Tongue (tissue), 3 donors: ENCODE measurements at places on chromosomes 7 and 10. TPM values are rescaled to one million over a fixed set of nuclear protein-coding genes. Genes with fewer than 3 reads are reported as not detected.

PCDH15 gene
- total RNA-seq = 0.21 TPM

DNA sequence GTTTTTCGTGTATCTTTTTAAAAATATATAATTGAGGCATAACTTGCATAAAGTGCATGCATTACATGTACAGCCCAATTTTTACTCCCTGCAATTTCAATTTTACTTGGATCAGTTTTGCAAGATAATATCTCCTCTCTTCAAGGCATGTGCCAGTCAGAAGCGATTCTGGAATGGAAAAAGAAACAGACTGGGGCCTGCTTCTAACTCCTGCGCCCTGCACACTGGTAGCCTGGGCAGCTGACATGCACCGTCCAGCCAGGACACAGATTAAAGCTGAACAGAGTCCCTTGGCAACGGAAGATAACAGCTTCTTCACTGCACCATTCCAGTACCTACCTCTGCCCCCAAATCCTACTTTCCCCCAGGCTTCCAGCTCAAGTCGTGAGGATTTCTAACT lies 182.1 kb downstream of the FAM107B start:
- DNase-seq = no peak

DNA sequence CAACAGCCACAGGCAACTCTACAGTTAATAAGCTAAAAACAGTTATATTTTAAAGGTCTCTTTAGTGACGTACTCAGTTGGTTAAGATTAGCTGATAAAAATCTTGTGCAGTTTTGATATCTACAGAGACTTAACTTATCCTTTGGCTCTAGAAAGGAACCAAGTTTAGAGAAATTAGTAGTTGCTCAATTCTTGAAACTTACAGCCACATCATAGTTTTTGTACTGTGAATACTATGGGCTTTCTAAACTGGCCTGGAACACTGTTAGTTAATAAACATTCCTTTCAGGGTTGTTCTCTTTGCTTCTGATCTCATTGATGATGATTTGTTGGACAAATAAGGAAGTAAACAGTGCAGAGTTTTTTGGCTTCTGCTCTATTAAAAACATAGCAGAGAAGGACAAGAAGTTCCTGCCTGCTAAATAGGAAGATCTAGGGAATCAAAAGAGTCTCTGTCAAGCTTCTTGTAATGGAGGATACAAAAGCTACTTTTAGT lies 73.1 kb downstream of the MKLN1 start:
- DNase-seq = no peak

DNA sequence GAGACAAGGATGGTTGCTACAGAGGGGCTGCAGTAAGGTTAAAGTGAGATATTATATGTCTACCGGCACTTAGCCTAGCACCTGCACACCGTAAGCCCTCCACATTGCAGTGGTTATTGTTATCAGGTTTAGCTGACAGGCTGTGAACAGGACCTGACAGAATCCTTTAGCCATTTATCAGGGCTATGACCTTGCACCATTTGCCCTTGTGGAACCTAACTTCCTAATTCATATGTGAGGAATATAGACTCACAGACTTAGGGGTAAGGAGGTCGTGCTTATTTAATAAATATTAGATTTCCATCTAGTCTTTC lies 10.1 kb downstream of the NCOA4 start:
- DNase-seq = no peak

DNA sequence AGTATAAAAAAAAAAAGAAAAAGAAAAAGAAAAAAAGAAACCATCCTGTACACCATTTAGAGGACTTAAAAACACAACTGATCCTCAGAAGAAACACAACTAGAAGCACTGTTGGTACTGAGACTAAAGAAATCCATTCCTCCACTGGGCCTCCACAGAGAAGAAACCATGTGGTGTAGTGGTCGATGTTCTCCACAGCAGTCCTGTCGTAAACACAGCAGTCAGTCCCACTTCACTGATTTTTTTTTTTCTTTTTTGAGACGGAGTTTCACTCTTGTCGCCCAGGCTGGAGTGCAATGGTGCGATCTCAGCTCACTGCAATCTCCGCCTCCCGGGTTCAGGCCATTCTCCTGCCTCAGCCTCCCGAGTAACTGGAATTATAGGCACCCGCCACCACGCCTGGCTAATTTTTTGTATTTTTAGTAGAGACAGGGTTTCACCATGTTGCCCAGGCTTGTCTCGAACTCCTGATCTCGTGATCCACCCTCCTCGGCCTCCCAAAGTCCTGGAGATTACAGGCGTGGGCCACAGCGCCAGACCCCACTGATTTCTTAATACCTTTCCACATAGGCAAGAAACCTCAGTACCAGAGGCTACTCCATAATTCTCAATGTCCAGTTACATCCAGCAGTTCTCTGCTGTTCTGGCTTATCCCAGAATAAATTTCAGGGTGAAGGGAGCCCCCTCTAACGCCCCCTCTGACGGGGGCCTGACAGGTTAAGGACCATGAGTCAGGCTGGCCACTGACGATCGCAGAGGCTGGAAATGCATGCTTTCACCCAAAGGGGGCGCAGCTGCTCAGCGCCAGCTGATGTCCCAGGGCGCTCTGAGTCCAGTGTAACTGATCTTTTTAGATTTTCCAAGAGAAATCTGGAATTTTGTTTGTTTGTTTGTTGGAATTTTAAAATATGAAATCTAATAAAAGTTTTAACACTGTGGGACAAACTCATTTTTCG lies 24.8 kb upstream of the FFAR4 start:
- peak; percentile 78 for DNase-seq

- DNase-seq = peak; percentile 70
Measured at GRCh38 chr7:1368682-1369571, 90.3 kb downstream of the MICALL2 start.

TMEM196 gene
- total RNA-seq = not detected

DNA sequence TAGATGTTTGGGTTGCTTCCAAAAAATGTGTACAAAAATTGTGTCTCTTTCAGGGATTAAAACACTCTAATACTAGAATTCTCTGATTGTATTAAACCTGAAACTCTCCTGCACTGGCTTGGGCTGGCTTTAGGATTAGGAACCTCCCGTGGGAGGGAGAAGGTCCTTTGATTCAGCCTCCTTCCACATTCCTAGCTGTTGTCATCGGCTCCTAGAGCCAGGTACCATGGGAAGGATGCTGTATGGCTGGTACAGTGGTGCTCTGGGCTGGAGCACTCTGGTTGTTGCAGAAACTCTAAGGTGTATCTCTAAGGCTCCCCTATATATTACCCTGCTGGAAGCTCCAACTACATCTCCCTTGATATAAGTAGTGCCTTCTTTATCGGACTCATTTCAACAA lies 245.2 kb upstream of the FOXK1 start:
- DNase-seq = no peak

GRCh38 chr10:10418387-10418786 lies 599.3 kb upstream of the CELF2 start:
- DNase-seq = no peak
